AG08396 (cell line): ENCODE measurements at places on chromosomes 3 and 15.

GRCh38 chr15:70426096-70426821, 328.5 kb upstream of the TLE3 start:
- DNase-seq: peak; percentile 41

- peak; percentile 99 for DNase-seq
These were observed 903 bp downstream of the SLC25A38 start for GRCh38 chr3:39383881-39384664.

DNA sequence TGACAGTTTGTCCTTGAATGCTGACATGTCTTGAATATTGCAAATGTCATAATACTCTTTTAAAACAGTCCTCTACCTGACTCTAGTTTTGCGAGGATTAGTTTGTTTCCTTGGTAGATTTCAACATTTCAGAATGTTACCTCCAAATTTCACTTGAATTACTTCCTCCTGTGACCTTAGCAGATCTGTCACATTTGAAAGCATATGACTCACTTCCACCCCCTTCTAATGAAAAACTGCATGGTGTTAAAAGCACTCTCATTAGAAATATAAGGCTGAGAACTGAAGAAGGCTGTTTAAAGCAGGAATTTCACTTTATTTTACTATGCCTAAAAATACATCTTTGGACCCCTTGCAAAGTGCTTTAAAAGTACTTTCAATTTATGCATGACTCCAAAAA, 598.7 kb upstream of the TGFBR2 start:
- no peak for DNase-seq

DNA sequence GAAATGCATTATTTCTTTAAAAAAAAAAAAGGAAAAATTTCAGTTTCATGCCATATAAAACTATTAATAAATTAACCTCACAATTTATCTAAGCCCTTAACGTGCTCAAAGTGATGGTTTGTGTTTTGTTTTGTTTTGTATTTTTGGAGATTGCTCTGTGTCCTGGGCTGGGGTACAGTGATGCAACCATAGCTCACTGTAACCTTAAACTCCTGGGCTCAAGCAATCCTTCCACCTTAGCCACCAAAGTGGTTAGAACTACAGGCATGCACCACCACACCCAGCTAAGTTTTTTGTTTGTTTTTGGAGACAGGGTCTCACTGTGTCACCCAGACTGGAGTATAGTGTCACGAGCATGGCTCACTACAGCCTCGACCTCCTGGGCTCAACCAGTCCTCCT, 180.7 kb downstream of the UBE2E2 start:
- DNase-seq: no peak

DNA sequence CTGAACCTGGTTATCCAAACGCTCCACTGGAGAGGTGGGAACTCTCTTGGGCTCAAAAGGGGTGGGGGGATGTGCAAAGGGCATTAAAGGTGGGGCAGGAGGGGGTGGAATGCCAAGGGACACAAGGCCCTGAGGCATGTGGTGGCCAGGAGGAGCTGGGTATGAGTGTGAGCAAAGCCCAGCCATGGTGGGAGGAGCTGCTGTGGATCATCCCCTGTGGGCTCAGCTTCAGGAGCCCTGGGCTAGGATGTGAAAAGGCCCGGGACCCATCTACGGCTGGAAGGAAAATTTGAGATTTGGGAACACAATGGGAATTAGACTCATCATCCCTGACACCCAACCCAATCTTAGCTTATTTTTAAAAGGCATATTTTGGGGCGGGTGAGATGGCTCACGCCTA, 33.3 kb downstream of the MGLL start:
- DNase-seq: no peak
